ENCODE measurements at places on chromosomes 4 and X.

DNA sequence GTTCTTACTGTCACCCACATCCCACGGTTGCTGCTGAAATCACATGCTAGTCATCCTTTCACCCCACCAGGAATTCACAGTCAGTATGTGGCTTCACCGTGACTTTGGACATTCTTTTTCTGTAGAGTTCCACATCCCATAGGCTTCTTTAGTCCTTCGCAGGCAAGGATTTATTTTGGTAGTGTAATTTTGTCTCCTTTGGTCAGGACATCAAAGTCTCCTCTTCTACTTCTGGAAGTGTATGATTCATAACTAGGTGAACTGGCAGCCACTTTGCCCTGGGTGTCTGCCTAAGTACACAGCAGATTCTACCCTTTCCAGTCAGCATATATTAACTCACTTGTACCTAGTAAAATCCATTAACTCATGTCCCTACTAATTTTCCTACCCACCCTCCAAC is 38.3 kb upstream of the MMAA start:
- no peak for DNase-seq

DNA sequence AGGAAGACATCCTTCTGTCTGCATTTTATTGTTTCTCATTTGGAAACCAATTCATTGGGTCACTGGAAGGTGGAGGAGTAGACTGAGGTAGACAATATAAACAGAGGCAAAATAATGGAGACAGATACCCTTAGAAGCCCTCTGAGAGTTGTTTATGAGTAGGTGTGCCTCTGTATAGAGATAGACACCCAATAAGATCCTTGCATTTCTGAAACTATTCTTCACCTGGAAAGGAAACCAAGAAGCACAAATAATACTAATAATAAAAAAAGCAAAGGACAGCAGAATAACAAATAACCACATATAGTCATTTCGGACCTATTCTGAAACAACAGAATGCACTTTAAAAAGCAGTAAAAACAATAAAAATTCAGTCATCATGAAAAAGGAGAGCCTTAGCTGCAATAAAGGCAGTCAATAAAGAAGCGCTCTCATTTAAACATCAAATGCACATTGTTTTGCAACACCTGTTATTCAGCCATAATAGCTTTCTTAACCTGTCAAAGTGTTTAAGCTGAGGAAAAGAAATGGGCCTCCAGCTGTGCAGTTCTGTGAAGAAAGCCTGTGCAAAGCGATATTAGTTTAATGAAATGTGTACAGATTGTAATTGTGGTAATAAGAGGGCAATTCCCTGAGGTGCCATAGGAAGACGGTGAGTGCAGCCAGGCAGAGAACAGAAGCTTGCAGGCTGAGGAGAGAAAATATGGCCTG is 904.2 kb downstream of the STPG2 start:
- DNase-seq, result no peak

DNA sequence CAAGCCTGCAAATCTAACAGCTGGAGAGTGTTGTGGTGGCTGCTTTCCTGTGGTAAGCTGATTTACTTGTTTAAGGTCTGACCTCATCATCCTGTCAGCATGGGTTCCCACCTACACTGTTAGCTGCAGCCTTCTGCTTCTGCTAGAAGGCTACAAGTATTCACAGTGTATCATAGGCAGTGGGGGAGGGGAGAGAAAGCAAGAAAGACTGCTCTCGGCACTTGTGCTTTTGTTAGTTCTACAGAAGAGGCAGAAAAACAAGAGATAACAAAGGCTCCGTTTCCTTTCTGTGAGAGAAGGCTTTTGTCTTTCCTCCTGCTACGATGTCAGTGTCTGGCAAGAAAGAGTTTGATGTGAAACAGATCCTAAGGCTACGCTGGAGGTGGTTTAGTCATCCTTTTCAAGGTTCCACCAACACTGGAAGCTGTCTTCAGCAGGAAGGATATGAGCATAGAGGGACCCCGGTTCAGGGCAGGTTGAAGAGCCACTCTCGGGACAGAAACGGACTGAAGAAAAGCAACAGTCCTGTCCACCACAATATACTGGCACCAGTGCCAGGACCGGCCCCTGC is at the start of gene KLHL4:
Gene KLHL4 (plus strand): TSS at position 232 of the 571 bp plus-strand sequence. CDS start 92 bp downstream, at position 324.
- DNase-seq, result peak; percentile 12

DNA sequence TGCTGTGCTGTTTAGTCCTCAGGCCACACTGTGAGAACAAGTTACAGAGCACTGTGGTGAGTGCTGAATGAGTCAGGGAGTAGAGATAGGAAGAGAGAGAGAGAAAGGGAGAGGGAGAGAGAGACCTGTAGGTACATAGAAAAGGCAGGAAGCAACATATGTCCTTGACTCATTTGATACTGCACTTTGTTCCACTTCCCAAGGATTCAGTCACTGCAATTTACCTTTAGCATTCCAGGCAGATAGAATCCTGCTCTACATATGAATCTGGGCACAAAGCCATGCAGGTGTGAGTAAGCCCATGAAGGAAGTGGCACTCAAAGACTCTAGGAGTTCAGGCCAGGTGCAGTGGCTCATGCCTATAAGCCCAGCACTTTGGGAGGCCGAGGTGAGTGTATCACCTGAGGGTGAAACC is 1.0 kb upstream of the DAPP1 start:
- no peak for DNase-seq

DNA sequence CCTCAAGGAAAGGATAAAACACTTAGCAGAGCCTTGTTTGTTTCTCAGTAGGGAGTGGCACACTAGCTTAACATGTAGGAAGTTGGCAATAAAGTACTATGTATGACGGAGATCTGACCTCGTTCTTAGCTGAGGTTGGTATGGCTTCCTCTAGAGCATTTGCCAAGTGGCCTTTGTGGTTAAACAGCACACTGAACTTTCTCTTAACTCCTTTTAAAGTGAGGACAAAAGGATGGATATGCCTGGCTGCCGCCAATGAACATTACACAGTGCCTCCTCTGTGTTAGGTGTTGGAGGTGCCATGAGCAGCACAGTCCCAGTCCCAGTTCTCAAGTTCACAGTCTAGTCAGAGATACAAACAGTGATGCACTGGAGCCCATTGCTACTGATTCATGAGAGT is 54.4 kb downstream of the VGLL1 start:
- no peak for DNase-seq

- DNase-seq, result no peak
Measured at GRCh38 chrX:134388161-134389109, 71.5 kb upstream of the HPRT1 start.

DNA sequence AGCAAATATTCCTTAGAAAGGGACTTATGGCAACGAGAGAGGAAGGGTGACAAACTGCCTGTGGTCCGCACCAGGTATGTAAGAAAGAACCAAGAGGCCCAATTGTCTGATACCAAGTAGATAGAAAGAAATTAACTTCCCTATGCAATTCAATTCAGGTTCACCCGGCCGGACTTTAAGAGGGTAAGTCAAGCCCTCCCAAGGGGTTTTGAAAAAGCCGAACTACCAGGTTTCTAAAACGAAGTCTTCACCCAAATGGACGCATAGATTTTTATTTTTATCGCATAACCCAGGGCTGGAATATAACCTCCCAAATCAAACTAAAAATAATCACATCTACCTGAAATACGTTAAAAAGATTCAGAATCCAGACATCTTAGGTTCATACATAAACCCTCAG is 1.6 kb upstream of the MAB21L2 start:
- no peak for DNase-seq

GRCh38 chrX:13791559-13791958 is 25.3 kb downstream of the GPM6B start:
- peak; percentile 26 for DNase-seq

- no peak for DNase-seq
Measured at GRCh38 chr4:78031417-78031950, 25.6 kb upstream of the FRAS1 start.

- DNase-seq, result no peak
Measured at GRCh38 chrX:120726294-120726693, 96.4 kb upstream of the C1GALT1C1 start.

- no peak for DNase-seq
Measured at GRCh38 chr4:102388611-102389010, 43.3 kb upstream of the SLC39A8 start.

DNA sequence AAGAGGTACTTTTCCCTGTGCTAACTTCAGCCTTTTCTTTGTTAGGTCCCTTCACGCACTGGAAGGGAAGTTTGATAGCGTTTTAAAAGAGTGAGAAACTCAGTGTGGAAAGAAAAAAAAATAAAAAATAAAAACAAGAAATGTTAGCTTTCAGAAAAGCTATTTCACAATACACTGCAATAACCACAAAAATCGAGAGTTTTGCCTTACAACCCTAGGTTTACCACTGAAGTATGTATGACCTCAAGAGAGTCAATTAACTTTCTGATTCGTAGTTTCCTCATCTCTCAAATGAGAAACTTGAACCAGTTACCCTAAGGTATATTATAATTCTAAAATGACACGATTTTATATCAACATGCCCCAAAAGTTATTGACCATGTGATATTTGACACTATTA is 93.9 kb upstream of the JADE1 start:
- no peak for DNase-seq

GRCh38 chr4:154506253-154506652 is 14.7 kb upstream of the DCHS2 start:
- no peak for DNase-seq

- DNase-seq, result no peak
Measured at GRCh38 chr4:165915215-165915614, 42.2 kb downstream of the TLL1 start.

GRCh38 chr4:168633064-168633463 is 136.2 kb downstream of the PALLD start:
- DNase-seq, result no peak

- no peak for DNase-seq
Measured at GRCh38 chrX:149074398-149074797, 430.7 kb downstream of the IDS start.

GRCh38 chr4:54384563-54384962 is 155.5 kb downstream of the PDGFRA start:
- peak; percentile 12 for DNase-seq

DNA sequence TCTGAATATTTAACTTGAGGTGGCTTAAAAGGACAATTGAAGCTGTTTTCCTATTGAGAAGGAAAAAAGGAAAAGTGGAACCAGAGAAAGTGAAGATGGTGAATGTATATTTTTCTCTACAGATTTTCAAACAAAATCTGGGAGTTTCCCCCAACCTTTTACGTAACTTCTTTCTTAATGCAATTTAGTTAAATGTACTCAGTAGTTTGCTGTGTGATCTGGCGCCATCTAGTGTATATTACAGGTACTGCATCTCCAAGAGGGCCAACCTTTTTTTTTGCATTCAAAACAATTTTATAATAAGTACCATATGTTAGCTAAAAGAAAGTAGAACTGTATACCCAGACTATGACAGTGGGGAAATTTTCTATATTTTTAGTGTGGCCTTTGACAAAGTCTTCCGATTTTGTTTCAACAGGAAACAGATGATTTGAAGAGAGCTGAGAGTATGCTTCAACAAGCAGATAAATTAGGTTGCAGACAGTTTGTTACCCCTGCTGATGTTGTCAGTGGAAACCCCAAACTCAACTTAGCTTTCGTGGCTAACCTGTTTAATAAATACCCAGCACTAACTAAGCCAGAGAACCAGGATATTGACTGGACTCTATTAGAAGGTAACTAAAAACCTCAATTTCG is 82.0 kb downstream of the PLS3 start:
- no peak for DNase-seq

GRCh38 chrX:118156254-118156952 is 39.8 kb upstream of the KLHL13 start:
- no peak for DNase-seq

- DNase-seq, result no peak
Measured at GRCh38 chr4:94158883-94159282, 48.8 kb upstream of the SMARCAD1 start.

- no peak for DNase-seq
Measured at GRCh38 chrX:121356139-121356849, 308.9 kb downstream of the GLUD2 start.

DNA sequence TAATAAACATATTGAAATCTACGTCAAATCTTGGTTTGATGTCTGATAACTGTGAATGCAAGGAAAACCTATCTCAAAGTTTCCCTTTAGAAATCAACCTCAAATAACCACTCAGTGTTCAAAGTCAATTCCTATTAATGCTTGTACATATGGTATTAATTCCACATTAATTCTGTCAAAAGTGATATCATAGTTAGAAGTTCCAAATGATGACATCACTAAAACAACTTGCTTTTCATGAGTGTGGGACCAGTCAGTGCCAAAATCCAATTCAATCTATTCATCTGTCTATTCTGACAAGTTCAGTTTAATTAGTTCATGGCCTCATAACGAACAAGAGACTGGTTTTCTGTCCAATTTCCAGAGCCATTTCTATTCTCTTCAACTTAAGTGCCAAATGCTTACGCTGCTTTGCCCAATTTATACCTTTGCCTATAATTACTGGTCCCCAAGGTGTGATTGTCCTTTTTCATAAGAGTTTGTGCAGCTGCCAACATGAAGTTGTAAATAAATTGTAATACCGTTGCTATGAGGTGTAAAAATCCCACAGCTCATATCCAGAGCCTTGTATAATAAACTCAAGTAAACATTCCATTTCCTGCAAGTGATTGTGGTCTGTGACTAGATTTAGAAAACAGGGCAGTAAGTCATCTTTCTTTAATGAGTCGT is 476.2 kb downstream of the RAB28 start:
- no peak for DNase-seq

DNA sequence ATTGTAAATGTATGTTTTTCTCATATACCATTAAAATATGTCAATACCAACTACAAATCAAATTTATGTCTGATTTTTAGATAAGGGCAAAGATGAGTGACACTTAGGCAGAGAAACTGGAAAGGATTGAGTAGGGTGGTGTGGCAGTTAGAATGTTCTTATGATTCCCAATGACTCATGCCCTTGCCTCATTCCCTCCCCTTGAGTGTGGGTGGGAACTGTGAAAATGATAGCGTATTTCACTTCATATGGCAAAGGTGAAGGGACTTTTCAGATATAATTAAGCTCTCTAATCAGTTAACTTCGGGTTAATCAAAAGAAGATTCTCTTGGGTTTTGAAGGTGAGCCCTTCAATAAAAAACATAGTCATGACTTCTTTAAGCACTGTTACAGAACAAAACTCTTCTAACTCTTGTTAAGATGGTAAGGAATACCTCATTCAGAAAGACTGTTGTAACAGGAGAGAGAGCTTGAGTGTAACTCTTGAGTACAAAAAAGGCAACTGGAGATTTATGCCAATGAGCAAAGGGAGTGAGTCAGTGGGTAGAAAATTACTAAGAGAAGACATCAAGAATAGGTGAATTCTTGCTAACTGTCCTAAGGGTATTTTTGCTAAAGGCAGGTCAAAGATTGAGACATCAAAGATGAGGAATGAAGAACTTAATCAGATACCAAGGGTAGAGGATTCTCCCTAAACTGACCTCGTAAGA is 329.5 kb downstream of the KCTD8 start:
- no peak for DNase-seq

- DNase-seq, result no peak
Measured at GRCh38 chr4:24219209-24219608, 329.4 kb upstream of the PPARGC1A start.

DNA sequence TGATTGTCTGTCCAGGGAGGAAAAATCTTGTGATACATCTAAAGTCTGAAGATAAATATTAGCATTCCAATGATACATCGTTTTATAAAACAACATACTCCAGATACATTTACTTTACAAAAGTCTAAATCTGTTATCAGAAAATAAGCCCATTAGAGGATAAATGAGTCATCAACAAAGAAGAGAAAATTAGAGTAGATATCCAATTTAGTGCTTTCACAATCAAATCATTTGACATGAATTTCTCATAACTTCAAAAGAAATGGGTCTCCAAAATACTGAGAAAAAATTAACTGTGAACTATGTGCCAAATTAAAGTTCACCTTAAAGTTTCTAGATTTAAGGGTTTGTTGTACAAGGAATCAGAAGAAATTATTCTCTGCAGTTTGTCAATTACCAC is 213.8 kb downstream of the ANK2 start:
- no peak for DNase-seq

- no peak for DNase-seq
Measured at GRCh38 chrX:100600758-100601157, 16.0 kb downstream of the TNMD start.

GRCh38 chr4:93791570-93792195 is 36.9 kb upstream of the ATOH1 start:
- peak; percentile 16 for DNase-seq
